ENCODE measurements at places on chromosomes 5 and 9.

DNA sequence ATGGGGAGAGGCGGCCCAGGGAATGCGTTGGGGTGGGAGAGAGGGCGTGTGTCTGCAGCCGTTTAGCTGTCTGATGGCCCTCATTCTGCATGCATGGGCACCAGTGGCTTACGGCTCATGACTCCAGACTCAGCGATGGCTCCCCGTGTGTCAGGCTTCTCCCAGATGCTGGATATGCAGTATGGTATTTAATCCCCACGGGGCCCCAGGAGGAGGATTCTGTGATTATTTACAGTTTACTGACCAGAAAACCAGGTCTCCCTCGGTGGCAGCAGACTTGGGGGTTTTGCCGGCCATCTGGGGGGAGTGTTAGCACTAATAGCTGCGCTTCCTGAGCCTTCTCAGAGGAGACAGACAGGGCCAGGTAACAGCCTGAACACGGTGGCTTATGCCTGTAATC lies 4.3 kb downstream of the PRDM12 start:
- DNase-seq, result no peak

GRCh38 chr9:111529787-111530186 lies 4.8 kb downstream of the ZNF483 start:
- no peak for DNase-seq

- no peak for DNase-seq
Observed at GRCh38 chr9:116288658-116289057, 135.1 kb downstream of the PAPPA start.

GRCh38 chr9:76901801-76902200 lies 4.1 kb downstream of the PRUNE2 start:
- peak; percentile 20 for DNase-seq

GRCh38 chr5:64333886-64334285 lies 168.2 kb downstream of the RNF180 start:
- no peak for DNase-seq

GRCh38 chr5:38660194-38660668 lies 103.8 kb upstream of the LIFR start:
- DNase-seq, result no peak

GRCh38 chr5:163914910-163915309 lies 409.5 kb downstream of the MAT2B start:
- DNase-seq, result no peak

- DNase-seq, result no peak
Observed at GRCh38 chr5:141910271-141910673, 13.4 kb upstream of the DELE1 start.

DNA sequence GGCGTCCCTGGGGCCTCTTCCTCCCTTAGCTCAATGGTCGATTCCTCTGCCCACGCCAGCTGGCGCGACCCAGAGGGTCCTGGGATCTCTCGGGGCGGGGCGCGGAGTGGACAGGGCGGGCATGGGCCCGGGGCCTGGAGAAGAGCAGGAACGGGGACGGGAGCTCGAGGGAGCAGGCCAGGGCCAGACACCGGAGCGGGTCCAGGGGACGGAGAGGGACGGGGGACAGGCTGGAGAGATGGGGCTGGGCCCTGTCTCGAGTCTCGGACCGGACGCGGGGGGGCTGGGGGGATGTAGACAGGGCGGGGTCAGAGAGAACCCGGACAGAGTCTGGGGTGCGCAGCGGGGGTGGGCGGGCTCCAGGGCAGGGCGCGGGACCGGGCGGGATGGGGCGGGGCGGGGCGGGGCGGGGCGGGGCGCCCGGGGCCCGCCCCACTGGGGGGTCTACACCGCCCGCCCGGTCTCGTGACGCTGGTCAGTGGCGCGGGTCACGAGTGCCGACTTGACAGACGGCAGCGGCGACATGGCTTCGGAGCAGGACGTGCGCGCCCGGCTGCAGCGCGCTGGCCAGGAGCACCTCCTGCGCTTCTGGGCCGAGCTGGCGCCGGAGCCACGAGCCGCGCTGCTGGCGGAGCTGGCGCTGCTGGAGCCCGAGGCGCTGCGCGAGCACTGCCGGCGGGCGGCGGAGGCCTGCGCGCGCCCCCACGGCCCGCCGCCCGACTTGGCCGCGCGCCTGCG lies at the start of gene UAP1L1:
Gene UAP1L1 (plus strand): TSS at position 508 of the 738 bp plus-strand sequence. CDS start 16 bp downstream, at position 524.
- DNase-seq, result peak; percentile 83

DNA sequence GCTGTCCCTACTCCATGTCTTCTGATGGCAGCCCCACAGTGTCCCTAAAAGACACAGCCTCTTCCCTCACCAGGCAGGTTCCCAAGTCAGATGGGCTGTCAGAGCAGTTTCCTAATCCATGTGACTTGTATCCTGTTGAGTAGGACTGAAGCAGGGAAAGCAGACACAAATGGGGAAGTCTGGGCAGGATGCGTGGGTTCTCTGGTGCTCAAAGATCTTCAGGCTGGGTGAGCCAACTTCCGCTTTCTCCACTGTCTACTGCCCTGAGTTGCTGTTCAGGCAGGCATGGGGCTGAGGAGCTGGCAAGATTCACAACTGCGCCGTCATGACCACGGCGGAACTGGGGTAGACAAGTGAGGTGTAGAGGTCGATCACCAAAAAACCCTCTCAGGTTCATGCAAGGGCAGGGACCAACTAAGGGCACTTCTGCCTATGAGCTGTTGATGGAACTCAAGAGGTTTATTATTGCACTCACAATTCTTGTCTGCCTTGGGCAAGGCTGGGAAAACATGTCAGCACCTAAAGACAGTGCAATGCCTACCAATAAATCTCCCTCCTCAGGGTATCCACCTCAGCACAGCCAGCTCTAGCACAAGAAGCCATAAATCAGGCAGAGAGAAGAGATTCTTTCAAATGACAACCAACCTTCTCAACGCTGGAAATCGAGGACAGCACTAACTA lies 83.4 kb downstream of the RAPGEF1 start:
- peak; percentile 67 for DNase-seq
